Neural progenitor cell (in vitro differentiated cells): ENCODE measurements at places on chromosomes 5 and 9.
A peak's percentile ranks its signal among the peaks of the same experiment; 100 is the strongest.

DNA sequence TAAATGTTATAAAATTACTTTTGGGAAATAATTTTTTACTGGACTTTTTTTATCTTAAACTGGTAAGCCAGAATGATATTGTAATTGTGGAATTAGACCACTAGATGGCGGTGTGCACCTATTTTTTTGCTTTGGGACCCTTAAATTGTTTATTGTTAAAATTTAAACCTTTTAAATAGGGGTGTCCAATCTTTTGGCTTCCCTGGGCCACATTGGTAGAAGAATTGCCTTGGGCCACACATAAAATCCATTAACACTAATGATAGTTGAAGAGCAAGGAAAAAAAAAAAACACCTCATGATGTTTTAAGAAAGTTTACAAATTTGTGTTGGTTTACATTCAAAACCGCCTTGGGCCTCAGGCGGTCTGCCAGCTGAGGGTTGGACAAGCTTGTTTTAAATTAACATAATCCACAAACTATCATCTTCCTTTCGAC lies 28.4 kb upstream of the GADD45G start:
- DNase-seq, result peak; percentile 27

DNA sequence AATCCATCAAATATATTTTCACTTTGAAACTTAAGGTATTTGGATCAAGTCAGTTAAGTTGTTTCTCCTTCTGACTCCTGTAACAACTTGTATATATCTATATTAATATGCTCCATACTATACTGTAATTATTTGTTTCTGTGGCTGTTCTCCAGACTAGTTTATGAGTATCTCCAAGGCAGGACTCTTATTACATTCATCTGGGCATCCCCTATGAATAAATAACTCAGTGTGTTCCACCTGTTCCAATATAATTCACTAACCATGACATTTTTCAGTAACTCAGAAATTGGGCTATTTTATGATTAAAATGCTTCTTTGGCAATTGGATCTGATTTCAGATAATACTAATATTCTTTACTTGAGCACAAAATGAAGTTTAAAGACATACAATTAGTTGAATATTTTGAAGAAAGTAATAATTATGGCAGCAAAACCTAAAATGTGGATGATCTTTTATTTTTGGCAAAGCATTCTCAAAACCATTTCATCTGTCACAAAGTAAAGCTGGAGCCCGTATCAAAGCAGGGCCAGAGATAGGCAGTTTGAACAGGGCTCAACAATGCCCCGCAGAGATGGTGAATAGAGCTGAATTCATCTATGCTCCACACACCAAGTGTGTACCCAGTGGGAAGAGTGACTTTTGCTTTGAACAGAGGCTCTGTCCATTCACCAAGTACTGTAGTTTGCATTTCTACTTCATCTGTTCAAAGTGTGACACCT lies 314.3 kb downstream of the PDE4D start:
- peak; percentile 29 for DNase-seq

- DNase-seq, result no peak
These were observed 47.8 kb upstream of the ADAMTS2 start for GRCh38 chr5:179393078-179393477.

DNA sequence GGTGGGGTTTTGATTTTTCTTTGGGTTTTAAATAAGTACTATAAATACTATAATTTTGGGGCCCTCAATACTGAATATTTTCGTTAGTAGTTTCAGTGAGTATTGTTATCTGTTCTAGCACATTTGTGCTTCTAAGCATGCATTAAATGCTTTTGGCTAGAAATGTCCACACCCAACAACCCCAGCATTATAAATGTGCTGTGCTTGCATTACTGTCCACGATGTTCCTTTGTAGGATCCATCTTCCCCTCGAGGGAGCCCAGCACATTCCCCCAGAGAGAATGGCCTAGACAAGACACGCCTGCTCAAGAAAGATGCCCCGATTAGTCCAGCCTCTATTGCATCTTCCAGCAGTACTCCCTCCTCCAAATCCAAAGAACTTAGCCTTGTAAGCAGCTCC lies 134.7 kb downstream of the TLE4 start:
- no peak for DNase-seq

DNA sequence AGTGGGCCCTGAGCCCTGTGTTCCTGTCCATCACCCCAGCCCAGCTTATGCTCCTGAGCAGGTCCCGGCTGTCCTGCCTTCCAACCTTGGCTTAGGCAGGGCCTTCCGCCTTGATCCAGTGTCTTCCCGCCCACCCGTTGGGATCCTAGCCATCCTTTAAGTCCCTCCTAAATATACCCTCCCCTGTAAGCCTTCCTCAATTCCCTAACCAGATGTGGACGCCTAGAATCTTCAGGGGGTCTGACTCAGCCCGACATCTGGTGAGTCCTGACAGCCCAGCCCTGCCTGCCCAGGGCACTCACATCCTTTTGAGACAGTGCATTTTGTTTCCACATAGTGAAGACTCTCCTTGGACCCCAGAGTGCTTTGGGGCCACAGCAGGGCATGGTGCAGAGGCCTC lies 23.7 kb downstream of the SLC6A7 start:
- DNase-seq, result no peak

GRCh38 chr9:25584611-25585010 lies 93.6 kb downstream of the TUSC1 start:
- no peak for DNase-seq

GRCh38 chr5:64612344-64612961 lies 77.8 kb upstream of the SHISAL2B start:
- peak; percentile 82 for DNase-seq

- DNase-seq, result peak; percentile 21
These were observed 402 bp downstream of the BRD8 start for GRCh38 chr5:138177941-138178515.

DNA sequence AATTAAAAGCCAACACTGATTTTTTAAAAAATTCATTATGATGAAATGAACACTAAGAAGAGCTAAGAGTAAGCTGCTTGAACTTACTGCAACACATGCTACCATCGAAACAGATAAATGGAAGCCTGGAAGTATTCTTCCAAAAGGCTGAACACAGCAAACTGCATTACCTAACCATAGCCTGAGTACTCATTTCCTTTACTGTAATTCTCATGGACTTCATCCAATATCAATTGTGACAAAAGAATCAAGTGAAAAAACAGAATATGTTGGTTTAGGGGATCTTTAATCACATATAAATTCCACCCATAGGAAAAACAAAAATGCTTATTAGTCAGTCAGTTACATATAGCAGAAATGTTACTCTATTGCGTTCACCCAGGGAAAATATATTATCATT lies 68.5 kb downstream of the DROSHA start:
- no peak for DNase-seq

- DNase-seq, result peak; percentile 25
These were observed 463.3 kb upstream of the DMAC1 start for GRCh38 chr9:8262625-8263622.
